Activated CD8-positive, alpha-beta memory T cell treated with anti-CD3 and anti-CD28 coated beads, Interleukin-2, amount 50 U/mL, for 48 hours (primary cell): ENCODE measurements at places on chromosomes 6 and 20.
A peak's percentile ranks its signal among the peaks of the same experiment; 100 is the strongest.

- no peak for DNase-seq
Observed at GRCh38 chr6:170369403-170369802, 62.8 kb downstream of the FAM120B start.

GRCh38 chr6:145685932-145686331, 49.4 kb downstream of the EPM2A start:
- DNase-seq: no peak

DNA sequence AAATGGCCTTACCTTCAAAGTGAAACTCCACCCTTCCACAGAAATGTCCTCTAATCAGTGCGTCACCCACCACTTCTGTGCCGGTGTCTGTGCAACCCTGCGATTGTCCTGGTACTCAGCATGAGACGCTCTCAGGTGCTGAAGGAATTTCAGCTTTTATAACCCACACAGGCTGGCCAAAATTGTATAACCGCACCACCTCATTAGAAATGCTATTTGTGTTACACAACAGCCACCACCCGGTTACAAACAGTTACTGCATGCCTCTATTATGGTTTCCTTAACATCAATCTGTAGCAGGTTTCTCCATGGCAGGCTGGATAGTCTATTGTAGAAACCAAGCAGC, 51.5 kb downstream of the SLC23A2 start:
- DNase-seq: no peak

DNA sequence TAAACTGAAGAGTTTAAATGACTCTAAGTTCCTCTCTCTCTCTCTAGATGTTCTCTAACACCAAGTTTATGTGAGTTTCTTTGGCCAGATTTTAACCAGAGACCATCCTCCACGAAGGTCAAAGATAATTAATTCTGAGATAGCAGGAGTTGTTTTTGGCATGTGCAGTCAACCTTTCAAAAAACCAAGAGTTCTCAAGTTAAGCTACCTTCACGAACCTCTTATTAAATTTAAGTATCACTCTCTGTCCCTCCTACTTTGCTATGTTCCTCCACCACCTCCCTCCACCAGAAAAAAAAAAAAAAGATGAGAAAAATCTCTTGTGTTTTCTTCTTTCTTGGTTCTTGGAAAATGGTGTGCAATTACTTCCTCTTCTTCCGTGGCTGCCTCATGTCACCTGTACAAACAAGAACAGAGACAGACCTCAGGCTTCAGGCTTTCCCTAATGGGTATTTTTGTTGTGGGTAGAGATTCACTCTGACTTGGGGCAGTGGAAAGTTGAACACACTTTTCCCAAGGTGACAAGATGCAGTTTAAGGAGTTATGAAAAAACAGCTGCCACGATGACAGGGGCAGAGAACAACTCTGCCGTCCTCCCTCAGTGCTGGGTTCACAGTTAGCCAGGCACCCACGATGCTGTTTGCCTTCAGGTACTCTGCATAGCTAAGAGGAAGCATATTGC, 64.3 kb downstream of the ADTRP start:
- DNase-seq: no peak

- DNase-seq: no peak
Observed at GRCh38 chr20:35662551-35662950, 2.1 kb downstream of the CPNE1 start.

- no peak for DNase-seq
Observed at GRCh38 chr6:24321538-24322162, 36.2 kb downstream of the DCDC2 start.

DNA sequence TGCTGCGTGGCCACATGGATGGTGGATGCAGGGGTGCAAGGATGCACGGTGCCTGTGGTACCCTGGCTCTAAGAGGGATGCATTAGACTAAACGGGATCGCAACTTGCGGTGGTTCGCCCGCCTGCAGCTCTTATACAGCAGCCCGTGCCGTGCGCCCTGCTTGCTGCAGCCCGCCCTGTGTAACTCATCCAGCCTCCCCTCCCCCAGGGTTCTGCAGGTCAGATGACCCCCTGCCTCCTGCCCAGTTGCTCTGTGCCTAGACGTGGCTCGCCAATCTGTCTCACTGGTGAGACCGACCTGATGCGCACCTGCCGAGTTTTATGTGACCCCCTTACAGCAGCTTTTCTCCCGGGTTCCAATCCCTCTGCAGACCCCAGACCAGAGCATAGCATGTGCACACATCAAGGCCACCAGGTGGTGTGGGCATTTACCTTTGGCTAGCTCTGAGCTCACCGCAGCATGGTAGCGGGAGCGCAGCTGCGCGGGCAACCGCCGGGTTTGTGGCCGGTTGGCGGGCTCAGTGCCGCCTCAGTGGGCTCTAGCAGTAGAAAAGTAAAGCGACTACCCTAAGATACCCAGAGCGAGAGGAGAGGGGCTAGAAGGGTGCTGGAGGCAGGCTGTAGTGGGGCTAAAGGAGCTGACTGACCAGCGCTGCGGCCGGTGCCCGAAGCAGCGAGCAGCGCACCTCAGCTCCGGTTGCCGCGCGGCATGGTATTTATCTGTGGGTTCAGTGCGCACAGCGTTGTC, 693 bp upstream of the GNAS-AS1 start:
- DNase-seq: no peak

- DNase-seq: no peak
Observed at GRCh38 chr6:4316867-4317400, 181.6 kb upstream of the ECI2 start.

DNA sequence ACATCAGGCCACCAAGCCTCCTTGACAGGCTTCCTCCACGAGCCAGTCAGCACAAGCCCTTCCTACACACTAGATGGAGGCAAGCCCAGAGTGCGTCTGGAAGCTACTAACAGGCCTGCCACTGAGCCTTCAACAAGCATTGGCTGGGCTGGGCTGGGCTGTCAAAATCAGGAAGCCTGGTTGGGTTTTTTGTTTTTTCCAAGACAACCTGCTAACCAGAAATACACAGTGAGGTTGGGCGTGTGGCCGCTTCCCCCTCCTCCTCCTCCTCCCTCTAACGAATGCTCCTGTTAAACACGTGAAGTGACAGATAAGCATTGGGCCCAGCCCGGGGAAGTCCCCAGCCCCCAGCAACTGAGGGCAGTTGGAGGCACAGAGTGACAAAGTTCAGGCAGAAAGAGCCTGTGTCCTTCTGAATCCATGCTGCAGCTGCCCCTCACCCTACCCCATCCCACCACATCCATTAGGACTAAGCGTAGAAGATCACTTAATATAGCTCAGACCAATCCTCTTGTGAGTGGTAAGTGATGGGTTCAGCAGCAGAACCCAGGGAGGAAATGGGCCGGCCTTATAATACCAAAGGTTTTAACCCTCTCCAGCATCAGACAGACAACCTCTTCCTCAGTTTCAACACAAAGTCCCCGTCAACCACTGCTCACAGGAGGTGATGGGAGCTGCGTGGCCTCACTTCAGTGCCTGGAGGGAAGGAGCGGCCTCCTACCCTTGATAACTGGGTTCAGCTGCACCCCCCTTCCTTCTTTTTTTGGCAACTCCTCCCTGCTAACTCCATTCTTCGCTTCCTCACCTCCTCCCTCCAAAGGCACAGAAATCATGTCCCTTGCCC, 1.1 kb downstream of the NFATC2 start:
- DNase-seq: peak; percentile 86

GRCh38 chr6:43739642-43740091, 30.3 kb upstream of the VEGFA start:
- peak; percentile 38 for DNase-seq

GRCh38 chr6:112061605-112062004, 7.7 kb downstream of the CCN6 start:
- no peak for DNase-seq

GRCh38 chr6:6057442-6058053, 50.8 kb upstream of the NRN1 start:
- DNase-seq: no peak

GRCh38 chr6:121055572-121056163, 278.6 kb downstream of the TBC1D32 start:
- DNase-seq: no peak

- DNase-seq: no peak
Observed at GRCh38 chr6:158040051-158040803, 58.6 kb downstream of the SYNJ2 start.

GRCh38 chr6:32183483-32184083, 470 bp downstream of the AGER start:
- DNase-seq: no peak
